ENCODE measurements at places on chromosomes 4 and X. TPM values are rescaled to one million over a fixed set of nuclear protein-coding genes. Genes with fewer than 3 reads are reported as not detected.

USP27X gene
- total RNA-seq, result 3.6 TPM

CT45A9 gene
- total RNA-seq, result not detected

XK gene
- total RNA-seq, result under 0.01 TPM

PARM1 gene
- 0.36 TPM for total RNA-seq

DCHS2 gene
- not detected for total RNA-seq

UGT2B11 gene
- total RNA-seq, result not detected

ZFYVE28 gene
- 17.0 TPM for total RNA-seq

Measured in hair follicle dermal papilla cell (primary cell).